ENCODE measurements at places on chromosomes 5 and 9.

- no peak for DNase-seq
- no peaks in the 10 kb centered on the region for H3K4me1 ChIP-seq
- no peaks in the 10 kb centered on the region for H3K36me3 ChIP-seq
- no peak overlapping the region for H3K27ac ChIP-seq
- no peaks in the 10 kb centered on the region for H3K27me3 ChIP-seq
These were observed 98.0 kb downstream of the OR2K2 start for GRCh38 chr9:111231801-111232580.

GRCh38 chr5:554284-554988 lies 30.2 kb upstream of the SLC9A3 start:
- H3K27ac ChIP-seq = no peak overlapping the region
- no peak overlapping the region for H3K4me3 ChIP-seq
- no peaks in the 10 kb centered on the region for H3K4me1 ChIP-seq
- H3K36me3 ChIP-seq = no peaks in the 10 kb centered on the region
- no peaks in the 10 kb centered on the region for H3K27me3 ChIP-seq

GRCh38 chr9:15353892-15354291 lies 46.9 kb upstream of the TTC39B start:
- DNase-seq = no peak
- no peaks in the 10 kb centered on the region for H3K27me3 ChIP-seq
- H3K27ac ChIP-seq = no peak overlapping the region
- no peaks in the 10 kb centered on the region for H3K4me1 ChIP-seq

- H3K27me3 ChIP-seq = no peaks in the 10 kb centered on the region
- no peaks in the 10 kb centered on the region for H3K36me3 ChIP-seq
- no peak overlapping the region for H3K27ac ChIP-seq
These were observed 45.7 kb downstream of the SARDH start for GRCh38 chr9:133692364-133692985.

GRCh38 chr5:130279386-130279785 lies 375.1 kb downstream of the CHSY3 start:
- DNase-seq = no peak
- no peak overlapping the region for H3K27ac ChIP-seq
- no peak overlapping the region for H3K4me3 ChIP-seq
- no peaks in the 10 kb centered on the region for H3K4me1 ChIP-seq

GRCh38 chr9:81906671-81907070 lies 21.6 kb upstream of the SPATA31D4 start:
- no peak for DNase-seq
- no peaks in the 10 kb centered on the region for H3K36me3 ChIP-seq
- no peaks in the 10 kb centered on the region for H3K27me3 ChIP-seq
- no peaks in the 10 kb centered on the region for H3K4me1 ChIP-seq
- no peak overlapping the region for H3K27ac ChIP-seq

Data from colonic mucosa (tissue), 4 donors.